ENCODE measurements at places on chromosomes 4 and X.

DNA sequence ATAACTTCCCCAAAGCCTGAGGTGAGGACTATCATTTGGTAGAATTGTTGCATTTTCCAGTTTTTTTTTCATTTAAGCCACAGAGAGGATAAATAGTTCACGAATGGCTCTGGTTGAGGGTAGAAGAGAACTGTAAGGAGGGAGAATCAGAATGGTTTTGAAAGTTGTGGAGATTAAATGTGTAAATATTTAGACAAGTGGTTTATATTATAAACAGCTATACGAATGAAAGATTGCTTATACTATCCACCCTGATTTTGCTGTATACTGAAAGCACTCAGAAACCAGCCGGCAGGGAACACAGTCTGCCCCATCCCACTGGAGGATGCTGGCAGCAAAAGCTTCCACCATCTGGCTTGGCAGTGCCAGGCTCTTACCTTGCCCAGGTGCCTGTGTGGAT is 341.1 kb downstream of the RAPGEF2 start:
- no peak for DNase-seq

- DNase-seq = no peak
Measured at GRCh38 chr4:108110450-108110849, 58.3 kb downstream of the LEF1 start.

- DNase-seq = no peak
Measured at GRCh38 chrX:14775416-14775815, 97.5 kb downstream of the FANCB start.

GRCh38 chr4:22063613-22064012 is 115.0 kb upstream of the KCNIP4 start:
- no peak for DNase-seq

DNA sequence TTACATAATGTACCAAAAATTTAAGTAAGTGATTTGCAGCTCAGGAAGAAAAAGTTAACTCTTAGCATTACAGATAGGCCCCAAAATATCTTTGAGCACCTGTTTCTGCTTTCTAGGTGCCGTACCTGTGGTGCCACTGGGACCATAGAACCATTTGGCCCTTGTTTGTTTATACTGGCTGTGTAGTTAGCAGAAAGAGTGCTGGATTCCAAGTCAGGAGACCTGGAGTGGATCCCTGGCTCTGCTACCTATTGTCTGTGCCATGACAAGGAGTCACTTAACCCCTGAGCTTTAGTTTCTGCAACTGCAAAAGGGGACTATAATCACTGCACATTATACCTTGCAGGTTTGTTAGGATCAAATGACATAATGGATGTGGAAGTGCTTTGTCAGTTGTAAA is 137.8 kb upstream of the GPR101 start:
- DNase-seq = no peak

- DNase-seq = no peak
Measured at GRCh38 chrX:148913971-148914370, 413.6 kb downstream of the AFF2 start.
